ENCODE measurements at places on chromosomes 13 and 19. TPM values are rescaled to one million over a fixed set of nuclear protein-coding genes. Genes with fewer than 3 reads are reported as not detected.

The RXFP2 gene
- total RNA-seq = not detected

The CHAMP1 gene
- 34.6 TPM for total RNA-seq

The LILRB1 gene
- total RNA-seq = 0.37 TPM

The PNMA8A gene
- not detected for total RNA-seq

The ICAM4 gene
- total RNA-seq = 2.2 TPM

The MCEMP1 gene
- not detected for total RNA-seq

The ABCC4 gene
- total RNA-seq = 14.4 TPM

- ATAC-seq = no peak
Measured at GRCh38 chr19:45505151-45505995, 1.9 kb upstream of the VASP start.

- peak; percentile 92 for ATAC-seq
Measured at GRCh38 chr13:44237276-44237767, 136.3 kb upstream of the SERP2 start.

DNA sequence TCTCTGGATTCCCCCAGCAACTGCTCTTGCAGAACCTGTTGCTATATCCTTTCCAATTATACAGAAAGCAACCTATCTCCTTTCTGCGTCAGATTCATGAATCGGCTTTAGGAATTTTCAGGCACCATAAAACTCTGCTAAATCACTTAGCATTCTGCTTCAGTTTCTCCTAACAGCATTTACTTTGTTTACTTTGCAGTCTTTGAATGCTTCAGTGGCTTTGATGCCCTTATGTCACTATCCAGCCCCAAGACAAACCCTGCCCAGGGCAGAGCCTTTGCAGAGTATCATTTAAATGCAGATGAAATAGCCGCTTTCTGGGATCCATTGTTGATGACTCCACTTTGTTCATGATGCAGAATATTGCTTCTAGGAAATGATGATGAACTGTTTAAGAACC lies 43.1 kb downstream of the SLITRK1 start:
- no peak for ATAC-seq

Measured in activated T-helper 17 cell treated with anti-CD3 and anti-CD28 coated beads, Interleukin-2, amount 50 U/mL, for 72 hours (primary cell).